Hepatic stellate cell (primary cell): ENCODE measurements at places on chromosomes 2 and 18.

- DNase-seq, result peak; percentile 34
Measured at GRCh38 chr2:223797037-223797436, 40.3 kb downstream of the AP1S3 start.

DNA sequence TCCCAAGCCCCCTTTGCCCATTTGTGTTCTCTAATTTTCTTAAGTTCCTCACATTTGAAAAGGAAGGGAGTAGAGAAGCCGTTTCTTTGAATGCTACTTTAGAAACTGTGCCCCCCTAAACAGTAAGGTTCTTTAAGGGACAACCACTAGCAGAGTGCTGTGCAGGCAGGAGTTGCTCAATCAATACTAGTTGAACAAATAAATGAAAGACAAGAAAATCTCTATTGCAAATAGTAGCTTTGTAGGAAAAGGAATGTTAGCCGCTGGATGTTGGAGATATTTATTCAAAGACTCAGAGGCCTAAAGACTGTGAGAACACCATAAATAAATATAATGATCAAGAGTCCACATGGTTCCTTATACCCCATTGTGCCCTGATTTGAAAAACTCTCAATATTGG lies 119.8 kb upstream of the SMAD7 start:
- DNase-seq, result no peak

DNA sequence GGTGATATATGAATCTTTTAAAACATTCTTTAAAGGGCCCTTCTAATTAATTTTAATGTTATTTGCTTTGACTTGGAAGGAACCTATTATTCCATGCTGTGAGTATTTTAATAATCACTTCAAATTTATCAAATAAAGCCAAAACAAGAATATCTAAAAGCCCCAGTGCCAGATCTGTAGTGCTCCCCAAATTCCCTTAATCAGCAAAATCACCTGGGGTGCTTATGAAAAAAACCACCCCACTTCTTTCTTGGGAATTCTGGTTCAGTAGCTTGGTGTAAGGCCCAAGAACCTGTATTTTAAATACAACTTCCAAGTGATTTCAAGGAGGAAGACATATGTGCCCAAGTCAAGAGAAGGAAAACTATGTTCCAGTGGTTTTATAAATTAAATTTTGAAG lies 202.4 kb upstream of the OSR1 start:
- DNase-seq, result no peak

DNA sequence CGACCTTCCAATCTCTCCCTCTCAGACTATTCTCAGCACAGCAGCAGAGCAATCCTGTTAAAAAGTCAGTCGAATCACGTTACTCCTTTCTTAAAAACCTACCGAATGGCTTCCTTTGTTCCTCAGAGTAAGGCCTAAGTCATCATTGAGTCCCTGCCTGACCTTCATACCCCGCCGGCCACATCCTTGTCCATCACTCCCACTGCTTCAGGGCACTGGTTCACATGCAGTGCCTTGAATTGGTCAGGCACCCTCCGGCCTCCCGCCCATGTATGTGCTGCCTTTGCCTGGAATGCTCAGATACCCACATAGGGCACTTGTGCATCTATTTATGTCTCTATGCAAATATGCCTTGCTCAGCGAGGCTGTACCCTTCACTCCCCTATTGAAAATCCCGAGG lies 206.4 kb downstream of the DLGAP1 start:
- no peak for DNase-seq

DNA sequence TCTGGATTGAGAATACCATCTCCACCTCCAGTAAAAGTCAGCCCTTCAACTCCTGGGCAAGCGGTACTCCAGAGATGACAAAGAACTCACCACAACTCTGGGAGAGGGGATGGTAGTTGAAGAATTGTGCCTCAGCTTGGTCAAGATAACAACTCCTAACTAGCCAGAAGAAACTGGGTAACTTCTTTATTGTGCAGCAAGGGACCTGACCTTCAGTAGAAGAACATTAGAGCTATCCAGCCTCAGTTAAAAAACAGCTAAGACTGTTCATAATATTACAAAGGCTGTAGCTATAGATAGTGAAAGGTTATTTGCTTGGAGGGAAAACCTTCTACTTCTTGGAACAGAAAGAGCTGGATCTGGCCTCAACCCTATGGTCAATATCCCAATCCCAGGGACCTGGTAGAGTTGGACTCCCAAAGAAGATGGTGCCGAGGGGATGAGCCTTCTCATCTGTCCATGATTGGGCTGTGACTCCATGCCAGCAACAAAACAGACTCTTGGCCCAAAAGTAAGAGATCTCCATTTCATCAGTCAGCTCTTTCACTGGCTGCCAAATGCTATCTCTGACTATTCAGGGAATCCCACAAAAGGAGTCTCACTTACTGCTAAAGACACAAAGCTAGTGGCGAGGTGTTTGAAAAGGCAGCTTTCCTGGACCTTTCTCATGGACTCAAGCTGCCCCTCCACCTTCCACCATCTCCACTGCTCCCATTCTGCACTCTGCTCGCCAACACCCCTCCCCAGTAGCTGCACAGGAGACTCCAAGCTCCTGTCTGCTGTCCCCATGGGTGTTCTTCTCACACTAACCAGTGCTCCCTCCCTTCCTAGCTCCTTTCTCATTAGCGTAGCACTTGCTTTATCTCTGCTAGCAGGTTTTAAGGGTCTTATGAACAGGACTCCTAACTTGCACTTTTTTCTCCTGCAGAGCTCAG lies 145.8 kb downstream of the CAPN13 start:
- DNase-seq, result no peak

GRCh38 chr2:198173242-198173641 lies 368.8 kb downstream of the PLCL1 start:
- no peak for DNase-seq

- no peak for DNase-seq
Measured at GRCh38 chr2:145323512-145323911, 803.6 kb upstream of the ZEB2 start.

GRCh38 chr2:101823347-101823791 lies 125.9 kb downstream of the MAP4K4 start:
- DNase-seq, result no peak

- DNase-seq, result no peak
Measured at GRCh38 chr2:237754626-237755248, 43.8 kb upstream of the RBM44 start.

- peak; percentile 16 for DNase-seq
Measured at GRCh38 chr2:9918275-9918674, 33.2 kb upstream of the GRHL1 start.

GRCh38 chr2:223043164-223043941 lies 8.6 kb upstream of the KCNE4 start:
- no peak for DNase-seq

GRCh38 chr2:162293122-162293786 lies 25.2 kb downstream of the IFIH1 start:
- no peak for DNase-seq

GRCh38 chr2:238286551-238286950 lies 1.9 kb downstream of the PER2 start:
- DNase-seq, result peak; percentile 80

DNA sequence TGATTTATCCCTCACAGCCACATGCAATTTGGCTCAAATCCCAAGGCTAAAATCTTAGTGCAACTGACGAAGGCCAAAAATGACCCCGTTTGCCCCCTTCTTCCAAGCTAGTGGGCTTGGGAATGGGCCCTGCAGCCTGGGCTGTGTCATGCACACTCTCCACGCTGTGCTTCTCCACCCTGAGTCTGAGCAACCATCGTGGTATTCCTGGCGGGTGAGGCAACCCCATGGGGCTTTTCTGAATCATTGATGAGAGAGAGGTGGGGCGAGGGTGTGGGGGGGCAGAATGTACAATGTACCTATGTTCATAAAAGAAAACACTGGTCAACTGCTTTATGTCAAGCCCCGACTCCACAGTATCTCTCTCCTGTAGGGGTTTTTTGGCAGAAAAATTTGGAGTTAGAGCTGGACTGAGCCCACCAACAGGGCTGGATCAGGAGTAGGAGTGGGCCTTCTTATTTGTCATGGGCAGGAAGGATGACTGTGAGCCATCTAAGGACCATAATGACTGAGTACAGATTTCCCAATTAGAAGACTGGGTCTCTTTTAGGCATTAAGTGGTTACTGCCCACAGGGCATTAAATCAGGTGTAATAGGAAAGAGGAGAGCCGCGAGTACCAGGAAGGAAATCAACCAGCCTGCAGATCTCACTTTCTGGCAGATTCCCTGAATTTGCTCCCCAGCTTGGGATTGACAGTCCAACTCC lies 8.9 kb downstream of the SULT1C2 start:
- DNase-seq, result peak; percentile 76

- no peak for DNase-seq
Measured at GRCh38 chr2:82013641-82014040, 1709.1 kb upstream of the LRRTM1 start.

- DNase-seq, result peak; percentile 6
Measured at GRCh38 chr2:176002688-176003210, 682 bp upstream of the LNPK start.

- DNase-seq, result no peak
Measured at GRCh38 chr2:149735237-149735958, 147.8 kb upstream of the MMADHC start.

GRCh38 chr2:123853161-123853560 lies 171.9 kb upstream of the CNTNAP5 start:
- no peak for DNase-seq

- no peak for DNase-seq
Measured at GRCh38 chr18:79606621-79607331, 72.8 kb upstream of the CTDP1 start.

DNA sequence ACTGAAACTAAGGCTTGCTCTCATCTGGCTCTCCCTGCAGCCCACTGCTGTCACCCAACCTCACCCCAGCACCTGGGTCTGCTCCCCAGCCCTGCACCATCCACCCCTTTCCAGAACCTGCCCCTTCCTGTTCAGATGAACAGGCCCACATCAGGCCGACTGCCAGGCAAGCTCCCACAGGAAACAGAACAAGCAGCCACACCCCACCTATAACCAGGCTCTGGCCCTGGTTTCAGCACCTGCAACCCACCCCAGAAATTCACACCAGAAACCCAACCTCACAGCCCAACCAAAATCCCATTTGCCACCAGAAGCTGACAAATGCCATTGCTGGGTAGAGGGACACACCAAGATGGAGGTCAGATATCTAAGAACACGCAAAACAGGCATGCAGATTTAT lies 159.2 kb upstream of the ID2 start:
- no peak for DNase-seq

GRCh38 chr18:70154591-70155194 lies 50.8 kb downstream of the RTTN start:
- DNase-seq, result peak; percentile 57

GRCh38 chr2:14632133-14632936 lies at the start of gene LRATD1:
TSS of gene LRATD1 (plus strand) at chr2:14632717. CDS start at chr2:14633980, 1,263 bp downstream.
- peak; percentile 70 for DNase-seq

DNA sequence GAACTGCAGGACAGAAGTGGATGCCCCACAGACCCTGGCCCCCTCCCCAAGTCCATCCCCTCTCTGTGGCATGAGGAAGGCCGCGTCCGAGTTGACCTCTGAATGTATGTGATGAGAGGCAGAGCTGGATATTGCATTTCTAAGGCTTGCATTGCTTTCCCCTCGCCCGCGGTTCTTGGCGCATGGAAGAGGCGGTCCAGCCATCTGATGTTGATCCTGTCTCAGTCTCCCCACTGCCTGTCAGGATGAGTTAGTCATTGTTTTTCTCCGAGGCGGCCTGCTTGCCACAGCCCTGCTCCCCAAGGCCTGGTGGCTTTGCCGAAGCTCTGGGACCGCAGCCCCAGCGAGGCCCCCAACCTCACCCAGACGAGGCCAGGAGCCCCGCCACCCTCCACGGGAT lies 88.6 kb downstream of the SMAD7 start:
- no peak for DNase-seq

- DNase-seq, result no peak
Measured at GRCh38 chr2:151637271-151637781, 97.0 kb downstream of the NEB start.

- DNase-seq, result no peak
Measured at GRCh38 chr2:121333834-121334558, 49.0 kb upstream of the TFCP2L1 start.

DNA sequence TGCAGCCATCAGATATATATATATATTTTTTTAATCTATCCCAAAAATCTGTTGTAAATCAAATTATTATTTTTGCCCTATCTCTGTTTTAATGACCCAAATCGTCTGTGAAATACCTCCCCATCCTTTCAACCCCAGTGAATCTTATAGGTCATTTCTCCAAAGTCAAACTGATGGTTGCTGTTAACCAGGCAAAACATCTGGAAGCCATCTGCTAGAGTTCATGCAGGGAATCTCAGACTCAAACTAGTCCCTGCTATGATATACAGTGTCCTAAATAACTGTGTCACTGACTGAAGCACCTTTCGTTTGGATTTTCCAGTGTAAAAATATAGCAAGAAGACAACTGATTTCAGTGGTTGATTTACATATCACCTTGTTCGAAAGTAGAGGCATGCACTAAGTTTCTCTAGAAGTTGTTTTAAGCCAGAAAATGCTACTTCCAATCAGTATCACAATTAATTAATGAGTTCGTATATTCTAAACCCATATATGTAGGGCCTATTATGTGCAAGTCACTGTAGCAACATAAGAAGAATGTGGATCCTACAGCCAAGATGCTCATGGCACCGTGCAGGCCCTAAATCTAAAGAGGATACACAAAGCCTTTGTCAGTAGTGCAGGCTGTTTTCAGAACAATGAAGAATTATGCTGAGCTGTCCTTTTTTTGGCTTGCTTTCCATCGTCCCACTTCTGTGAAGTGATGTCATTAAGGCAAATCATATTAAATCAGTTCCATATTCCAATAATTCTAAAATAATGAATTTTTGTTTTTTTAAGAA lies 566.0 kb downstream of the STK39 start:
- no peak for DNase-seq

- no peak for DNase-seq
Measured at GRCh38 chr2:218238887-218239286, 21.9 kb downstream of the ARPC2 start.

DNA sequence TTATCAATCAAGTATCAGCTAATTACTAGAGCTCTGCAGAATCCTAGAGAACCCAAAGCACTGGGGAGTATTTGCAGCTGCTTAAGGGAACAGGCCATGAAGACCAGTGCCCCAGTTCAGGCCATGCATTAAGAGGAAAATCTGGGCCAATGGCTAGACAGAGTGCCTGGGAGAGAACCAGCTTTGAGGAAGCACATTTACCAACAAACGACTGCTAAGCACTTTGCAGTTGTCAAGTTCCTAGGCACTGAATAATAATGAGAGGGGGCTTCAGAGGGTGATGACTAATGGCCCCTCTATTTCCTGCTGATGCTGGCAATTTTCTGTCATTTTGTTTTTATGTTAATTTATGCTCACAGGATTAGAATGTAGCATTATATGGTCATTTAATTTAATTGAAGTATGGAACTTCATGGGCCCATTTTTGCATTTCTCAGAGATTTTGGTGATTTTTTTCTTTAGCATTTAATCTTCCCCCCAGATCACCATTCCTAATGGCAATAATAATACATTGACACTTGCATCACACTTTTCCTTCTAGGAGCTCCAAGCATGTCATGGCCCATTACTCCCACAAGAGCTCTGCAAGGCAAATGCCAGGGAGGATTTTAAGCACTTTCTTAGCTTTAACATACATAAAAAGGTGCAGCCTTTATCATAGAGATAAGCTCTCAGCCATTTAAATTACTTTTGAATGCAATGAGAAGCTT lies 147.7 kb upstream of the SPATS2L start:
- DNase-seq, result no peak

- DNase-seq, result no peak
Measured at GRCh38 chr2:216698293-216698692, 2.9 kb upstream of the IGFBP5 start.

GRCh38 chr2:22290302-22290701 lies 1094.7 kb upstream of the KLHL29 start:
- DNase-seq, result no peak

GRCh38 chr2:167122389-167122788 lies 234.1 kb downstream of the XIRP2 start:
- DNase-seq, result no peak

- no peak for DNase-seq
Measured at GRCh38 chr2:157479081-157480027, 35.5 kb upstream of the CYTIP start.

GRCh38 chr2:156147594-156148330 lies 184.8 kb downstream of the NR4A2 start:
- DNase-seq, result no peak
